AG04449 (cell line): ENCODE measurements at places on chromosomes 4 and X.

DNA sequence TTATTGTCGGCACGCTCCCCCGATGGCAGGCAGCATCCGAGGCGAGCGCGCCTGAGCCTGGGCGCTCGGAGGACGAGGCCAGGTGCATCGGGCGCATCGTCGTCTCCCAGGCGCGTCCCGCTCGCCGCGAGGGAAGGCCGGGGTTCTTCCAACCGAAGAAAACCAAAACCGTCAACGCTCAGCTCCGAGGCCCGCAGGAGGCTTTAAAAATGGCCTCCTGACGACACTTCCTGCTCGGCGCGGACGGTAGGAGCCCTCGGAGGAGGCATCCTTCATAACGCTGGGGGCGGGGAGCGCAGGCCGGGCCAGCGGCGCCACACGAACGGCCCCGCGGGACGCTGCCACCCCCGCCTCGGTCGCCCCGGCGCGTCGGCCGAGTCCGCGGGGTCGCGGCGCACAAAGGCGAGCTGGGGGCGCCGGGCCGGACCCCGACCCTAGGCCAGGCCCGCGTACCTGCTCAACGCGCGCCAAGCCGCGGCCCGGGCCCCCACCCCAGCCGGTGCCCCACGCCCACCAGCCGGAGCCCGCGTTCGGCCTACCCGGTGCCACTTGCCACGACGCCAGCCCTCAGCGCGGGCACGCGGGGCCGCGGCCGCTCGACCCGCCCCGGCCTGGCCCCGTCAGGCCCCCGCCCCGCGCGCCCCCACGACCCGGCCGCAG is 501 bp downstream of the ZNF518B start:
- no peak for DNase-seq

GRCh38 chr4:76016393-76016792 is 6.9 kb downstream of the CXCL10 start:
- no peak for DNase-seq

DNA sequence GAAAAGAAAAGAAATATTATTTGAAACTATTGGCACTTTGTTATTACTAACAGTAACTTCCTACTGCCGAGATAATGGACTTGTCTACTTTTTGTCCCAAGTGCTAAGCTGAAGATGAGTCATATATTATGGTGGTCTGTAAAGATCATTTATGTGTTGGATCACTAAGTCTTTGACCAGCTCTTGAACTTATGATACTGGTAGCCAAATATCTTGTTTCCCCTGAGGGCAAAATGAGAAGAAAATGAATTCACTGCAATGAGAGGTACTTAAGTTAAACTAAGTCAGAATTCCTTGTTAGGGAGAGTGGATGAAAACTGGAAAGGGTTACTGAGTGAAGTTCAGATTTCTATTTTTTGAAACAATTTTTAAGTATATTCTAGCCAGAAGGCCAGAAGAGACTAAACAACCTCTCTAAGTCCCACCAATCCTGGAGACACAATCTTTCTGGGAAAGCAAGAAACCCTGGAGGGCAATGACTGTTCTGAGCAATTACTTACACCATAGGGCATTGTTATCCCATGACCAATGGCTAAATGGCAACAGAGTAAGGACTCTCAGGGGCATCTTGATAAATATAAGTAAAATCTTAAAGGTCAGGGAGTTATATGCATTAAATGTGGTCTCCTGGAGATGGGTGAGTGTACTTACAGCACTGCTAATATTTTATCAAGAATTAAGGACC is 287.7 kb downstream of the STIM2 start:
- no peak for DNase-seq

- DNase-seq = no peak
Measured at GRCh38 chrX:40104985-40105834, 7.5 kb upstream of the BCOR start.

DNA sequence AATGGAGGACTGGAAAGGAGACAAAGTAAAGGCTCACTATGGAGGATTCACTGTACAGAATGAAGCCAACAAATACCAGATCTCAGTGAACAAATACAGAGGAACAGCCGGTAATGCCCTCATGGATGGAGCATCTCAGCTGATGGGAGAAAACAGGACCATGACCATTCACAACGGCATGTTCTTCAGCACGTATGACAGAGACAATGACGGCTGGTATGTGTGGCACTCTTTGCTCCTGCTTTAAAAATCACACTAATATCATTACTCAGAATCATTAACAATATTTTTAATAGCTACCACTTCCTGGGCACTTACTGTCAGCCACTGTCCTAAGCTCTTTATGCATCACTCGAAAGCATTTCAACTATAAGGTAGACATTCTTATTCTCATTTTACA is 6.8 kb downstream of the FGB start:
- DNase-seq = no peak

GRCh38 chrX:41828826-41829225 is 94.5 kb downstream of the CASK start:
- no peak for DNase-seq

- no peak for DNase-seq
Measured at GRCh38 chr4:168522356-168522755, 25.5 kb downstream of the PALLD start.

- DNase-seq = no peak
Measured at GRCh38 chr4:82679531-82679930, 117.7 kb upstream of the TMEM150C start.

DNA sequence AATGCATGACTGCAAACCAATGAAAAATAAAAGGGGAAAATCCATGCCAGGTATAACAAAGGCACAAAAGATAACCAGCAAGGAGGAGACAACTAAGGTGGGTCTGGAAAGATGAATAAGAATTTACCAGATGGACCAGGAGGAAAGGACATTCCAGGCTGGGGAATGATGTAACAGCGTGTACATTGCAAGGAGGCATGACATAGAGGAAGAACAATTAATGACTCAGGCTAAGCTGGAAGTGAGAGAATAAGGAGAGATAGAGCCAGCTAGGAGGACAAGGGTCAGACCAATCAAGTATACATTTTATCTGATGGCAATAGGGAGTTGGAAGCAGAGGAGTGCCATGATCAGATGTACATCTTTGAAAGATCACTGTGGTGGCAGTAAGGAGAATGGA is 57.0 kb downstream of the MTMR8 start:
- no peak for DNase-seq

DNA sequence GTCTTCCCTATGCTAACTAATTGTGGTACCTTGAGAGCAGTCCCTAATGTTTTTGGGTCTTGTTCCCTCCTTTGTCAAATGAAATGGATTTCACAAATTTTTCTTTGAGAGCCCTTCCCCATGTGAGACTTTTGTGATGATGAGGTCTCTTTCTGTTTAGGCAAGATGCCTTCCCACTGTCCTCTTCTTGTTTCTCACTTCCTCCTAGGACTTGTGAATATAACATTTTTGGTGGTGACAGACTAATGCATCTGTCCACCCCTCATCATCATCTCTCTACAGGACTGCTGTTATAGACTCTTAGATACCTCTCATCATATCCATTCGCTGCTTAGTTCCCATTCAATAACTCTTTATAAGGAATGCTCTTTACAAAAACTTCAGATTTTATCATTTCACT is 8.7 kb upstream of the ANK2 start:
- no peak for DNase-seq

- no peak for DNase-seq
Measured at GRCh38 chr4:183287309-183287659, 32.8 kb downstream of the CLDN22 start.

DNA sequence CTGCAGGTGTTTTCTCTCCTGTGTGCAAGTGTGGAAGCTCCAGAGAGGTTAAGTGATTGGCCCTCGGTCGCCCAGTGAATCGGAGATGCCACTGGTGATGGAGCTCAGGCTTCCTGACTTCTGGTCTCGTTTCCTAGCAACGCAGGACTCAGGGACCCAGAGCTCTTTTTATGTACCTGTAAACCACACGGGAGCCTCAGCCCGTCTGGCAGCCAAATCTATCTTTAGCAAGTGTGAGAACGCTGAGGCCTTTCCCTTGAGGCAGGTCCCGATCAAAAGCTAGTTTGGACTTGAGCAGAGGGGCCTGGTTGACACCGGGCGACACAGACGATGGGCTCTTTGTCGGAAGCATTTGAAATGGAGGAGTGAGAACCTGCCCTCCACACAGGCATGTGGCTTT is 116.8 kb downstream of the SORCS2 start:
- DNase-seq = no peak

GRCh38 chr4:7815562-7815961 is 124.1 kb downstream of the AFAP1 start:
- DNase-seq = no peak

DNA sequence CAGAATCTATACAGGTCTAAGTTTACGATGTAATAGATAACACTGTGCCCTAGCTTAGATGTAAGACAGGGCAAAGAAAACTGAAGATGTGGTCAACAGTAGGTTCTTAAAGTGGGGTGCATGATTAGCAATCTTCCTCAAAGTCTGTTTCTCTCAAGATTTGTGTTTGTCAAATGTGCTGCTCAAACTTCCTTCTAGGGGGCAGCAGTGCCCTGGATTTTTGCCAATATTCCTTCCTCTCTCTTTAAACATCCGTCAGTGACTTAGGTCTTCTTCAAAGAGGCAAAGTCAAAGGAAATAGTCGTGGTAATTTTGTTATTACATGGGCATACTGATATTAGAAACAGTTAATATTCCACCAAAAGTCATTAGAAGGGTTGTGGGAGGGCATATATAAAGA is 4.2 kb upstream of the PDHA2 start:
- DNase-seq = no peak

- DNase-seq = no peak
Measured at GRCh38 chr4:94486372-94486801, 34.6 kb downstream of the PDLIM5 start.

- no peak for DNase-seq
Measured at GRCh38 chr4:83022724-83023450, 12.1 kb upstream of the COPS4 start.

GRCh38 chr4:184370711-184371389 is 103.5 kb downstream of the IRF2 start:
- no peak for DNase-seq

GRCh38 chrX:102063445-102064074 is 61.9 kb upstream of the TCEAL2 start:
- DNase-seq = no peak

- DNase-seq = peak; percentile 82
Measured at GRCh38 chr4:17055788-17056187, 157.3 kb upstream of the LDB2 start.

GRCh38 chr4:67746797-67747495 is 7.2 kb downstream of the GNRHR start:
- no peak for DNase-seq

DNA sequence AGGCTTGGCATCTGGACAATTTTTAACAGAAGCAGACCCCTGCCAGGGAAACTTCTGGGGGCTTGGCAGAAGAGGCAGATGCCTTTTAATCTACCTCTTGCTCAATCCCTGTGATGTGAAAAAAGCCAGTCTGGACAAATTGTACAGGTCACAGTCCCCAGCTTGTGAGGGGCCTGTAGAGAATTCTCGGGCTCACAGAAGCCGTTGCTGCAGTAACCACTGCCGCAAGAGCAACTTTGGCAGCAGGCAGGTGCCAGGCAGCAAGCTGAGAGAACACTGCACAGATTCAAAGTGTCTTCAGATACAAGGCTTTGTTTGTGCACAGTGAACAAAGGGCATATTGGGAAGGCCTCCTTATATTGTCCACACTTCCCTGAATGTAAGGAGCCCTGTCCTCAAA is 11.7 kb downstream of the GPKOW start:
- no peak for DNase-seq

GRCh38 chr4:38818441-38818976 is 13.9 kb upstream of the TLR1 start:
- no peak for DNase-seq

- DNase-seq = no peak
Measured at GRCh38 chrX:104282166-104282725, 27.5 kb upstream of the ESX1 start.

DNA sequence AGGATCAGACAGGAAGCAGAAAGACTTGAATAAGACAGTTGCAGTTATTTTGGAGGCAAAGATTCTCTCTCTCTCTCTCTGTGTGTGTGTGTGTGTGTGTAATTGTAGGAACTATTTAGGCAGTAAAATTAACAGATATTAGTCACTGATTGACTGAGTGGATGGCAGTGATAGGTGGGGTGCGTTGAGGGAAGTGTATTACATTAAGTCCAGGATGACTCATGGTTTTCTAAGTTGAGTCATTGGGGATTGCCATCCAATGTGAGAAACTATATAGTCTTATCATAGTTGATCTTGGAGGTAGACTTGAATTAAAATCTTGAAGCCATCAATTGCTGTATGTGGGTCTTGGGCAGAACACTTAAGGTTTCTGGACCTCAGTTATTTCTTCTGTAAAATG is 75.4 kb downstream of the AR start:
- DNase-seq = no peak

DNA sequence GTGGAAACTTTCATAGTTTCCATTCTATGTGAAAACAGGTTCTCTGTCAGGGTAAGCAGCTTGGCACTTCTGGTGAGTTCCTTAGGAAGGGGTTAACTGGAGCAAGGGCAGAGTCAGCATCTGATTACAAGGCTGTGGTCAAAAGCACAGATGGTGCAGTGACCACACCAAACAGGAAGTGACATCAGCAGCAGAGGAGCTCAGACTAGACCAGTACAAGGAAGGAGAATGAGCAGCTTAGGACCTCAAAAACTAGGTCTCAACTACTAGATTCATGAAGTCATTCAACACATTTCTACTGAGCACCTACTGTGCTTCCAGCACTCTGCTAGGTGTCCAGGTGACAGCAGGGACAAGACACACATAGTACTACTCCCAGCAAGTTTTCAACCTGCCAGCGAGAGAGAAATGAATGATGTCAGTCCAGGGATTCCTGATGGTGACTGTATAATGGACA is 130.2 kb downstream of the AMELX start:
- no peak for DNase-seq

DNA sequence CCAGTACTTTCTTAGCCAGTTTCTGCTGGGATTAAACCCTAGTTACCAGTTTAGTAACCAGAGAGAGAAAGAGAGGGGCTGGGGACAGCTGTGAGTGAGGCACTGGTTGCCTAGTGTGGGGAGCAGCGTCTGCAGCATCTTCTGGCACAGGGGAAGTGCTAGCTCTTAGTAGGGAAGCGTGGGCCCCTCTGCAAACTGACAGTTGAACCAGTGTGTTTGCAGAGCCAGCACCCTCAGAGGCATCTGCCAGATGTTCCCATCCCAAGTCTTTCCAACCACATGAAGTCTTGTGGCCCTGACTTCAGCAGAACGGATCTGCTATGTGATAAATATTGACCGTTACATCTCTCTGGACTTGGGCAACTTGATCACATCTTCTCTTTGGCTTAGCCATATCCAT is 15.0 kb downstream of the RBMX2 start:
- DNase-seq = no peak

- no peak for DNase-seq
Measured at GRCh38 chr4:121633653-121634052, 63.1 kb downstream of the ANXA5 start.

- DNase-seq = no peak
Measured at GRCh38 chrX:78950009-78950835, 5.0 kb downstream of the P2RY10 start.

- no peak for DNase-seq
Measured at GRCh38 chrX:13050151-13050550, 5.7 kb upstream of the FAM9C start.

GRCh38 chr4:56727150-56727549 is 46.1 kb upstream of the HOPX start:
- DNase-seq = no peak

- DNase-seq = no peak
Measured at GRCh38 chr4:89879215-89879614, 15.4 kb upstream of the MMRN1 start.

- no peak for DNase-seq
Measured at GRCh38 chrX:150587585-150588503, 19.4 kb downstream of the MTM1 start.
